Epithelial cell of prostate (primary cell): ENCODE measurements at places on chromosomes 12 and 14.
A peak's percentile ranks its signal among the peaks of the same experiment; 100 is the strongest.

- no peak for DNase-seq
These were observed at the start of gene CACNB3 for GRCh38 chr12:48817873-48818830. Gene CACNB3 (plus strand): TSS chr12:48818496. CDS start chr12:48818930, 434 bp downstream.

DNA sequence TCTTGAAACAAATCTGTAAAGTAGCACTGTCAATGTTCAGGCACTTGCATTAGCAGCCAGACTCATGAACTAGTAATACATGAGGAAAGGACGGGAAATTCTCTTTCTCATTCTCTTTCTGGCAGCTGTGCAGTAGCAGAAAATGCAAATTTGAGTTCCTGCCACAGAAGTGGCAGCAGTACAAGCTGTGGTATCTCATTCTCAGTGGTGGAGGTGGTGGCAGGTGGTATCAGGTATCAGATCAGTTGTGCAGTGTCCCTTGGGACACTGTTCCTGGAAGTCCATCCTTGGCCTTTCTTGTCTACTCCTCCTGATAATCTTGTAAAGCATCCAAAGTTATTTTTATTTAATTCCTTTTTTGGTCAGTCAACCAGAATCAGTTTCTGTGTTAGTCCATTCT is 103.0 kb downstream of the C12orf42 start:
- no peak for DNase-seq

GRCh38 chr12:121325922-121326396 is 26.3 kb downstream of the ANAPC5 start:
- DNase-seq = no peak

DNA sequence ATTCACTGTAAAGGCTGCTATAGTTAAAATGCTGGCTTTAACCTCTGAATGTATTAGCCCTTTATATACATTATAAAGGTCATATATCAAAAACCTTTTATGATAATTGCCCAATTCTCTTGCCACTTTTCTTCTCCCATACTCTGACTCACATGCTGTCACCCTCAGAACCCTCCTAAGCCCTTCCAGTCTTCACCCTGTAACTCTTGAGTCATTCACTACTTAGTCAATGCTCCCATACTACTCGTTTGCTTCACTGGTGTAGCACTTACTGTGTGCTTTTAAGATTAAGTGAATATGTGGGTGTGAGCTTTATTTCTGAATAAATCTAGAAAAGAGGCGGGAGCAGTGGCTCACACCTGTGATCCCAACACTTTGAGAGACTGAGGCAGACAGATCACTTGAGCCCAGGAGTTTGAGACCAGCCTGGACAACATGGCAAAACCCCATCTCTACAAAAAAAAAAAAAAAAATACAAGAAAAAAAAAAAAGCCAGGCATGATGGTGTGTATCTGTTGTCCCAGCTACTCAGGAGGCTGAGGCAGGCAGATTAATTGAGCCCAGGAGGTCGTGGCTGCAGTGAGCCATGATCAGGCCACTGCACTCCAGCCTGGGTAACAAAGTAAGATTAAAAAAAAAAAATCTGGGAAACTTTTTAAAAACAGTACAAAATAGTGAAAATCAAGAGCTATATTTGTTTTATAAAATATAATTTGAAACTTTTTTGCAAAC is 37.6 kb downstream of the SPATA7 start:
- DNase-seq = peak; percentile 74

DNA sequence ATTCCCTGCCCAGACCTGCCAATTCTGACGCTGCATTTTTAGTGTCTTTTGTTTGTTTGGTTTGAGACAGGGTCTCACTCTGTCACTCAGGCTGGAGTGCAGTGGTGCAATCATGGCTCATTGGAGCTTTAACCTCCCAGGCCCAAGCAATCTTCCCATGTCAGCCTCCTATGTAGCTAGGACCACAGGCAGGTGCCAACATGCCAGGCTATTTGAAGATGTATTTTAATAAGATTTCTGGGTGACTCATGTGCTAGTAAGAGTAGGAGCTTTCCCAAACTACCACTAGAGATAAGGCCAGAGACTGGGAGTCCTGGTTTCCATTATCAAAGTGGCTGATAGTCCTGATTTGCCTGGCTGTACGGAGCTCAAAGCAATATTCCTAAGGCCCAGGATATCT is 693.3 kb downstream of the MED13L start:
- peak; percentile 52 for DNase-seq

DNA sequence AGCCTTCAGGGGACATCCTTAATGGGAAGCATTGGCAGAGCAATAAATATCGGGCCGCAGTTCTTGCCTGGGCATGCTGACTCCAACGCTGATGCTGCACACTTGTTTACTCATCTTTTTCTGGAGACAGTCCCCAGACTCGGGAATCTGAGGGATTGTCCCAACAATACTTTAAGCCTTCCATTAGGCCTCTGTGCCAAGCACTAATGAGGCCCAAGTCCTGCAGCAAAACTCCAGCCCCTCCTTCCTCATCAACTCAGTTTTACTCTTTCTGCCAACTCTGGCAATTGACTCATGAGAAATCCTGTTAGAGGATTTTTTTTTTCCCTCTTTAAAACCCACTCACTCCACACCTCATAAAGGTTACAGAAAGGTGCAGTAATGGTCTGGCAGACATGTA is 233.4 kb upstream of the PELI2 start:
- DNase-seq = peak; percentile 10

DNA sequence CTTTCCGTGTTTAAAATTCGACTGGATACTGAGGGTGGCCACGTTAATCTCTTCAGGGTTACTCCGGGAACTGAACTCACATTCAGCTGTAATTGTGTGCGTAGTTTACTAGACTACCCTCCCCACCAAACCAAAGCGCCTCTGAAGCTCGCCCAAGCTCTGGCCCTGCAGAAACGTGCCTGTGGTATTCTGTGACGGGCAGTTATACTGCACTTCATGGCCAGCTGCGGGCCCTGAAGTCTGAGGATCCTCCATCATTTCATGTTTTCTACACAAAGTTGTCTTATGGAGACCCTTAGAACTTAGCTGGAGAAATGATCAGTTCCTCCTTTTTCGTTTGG is 688 bp downstream of the ZNF26 start:
- no peak for DNase-seq

GRCh38 chr14:58944968-58945356 is 243.5 kb upstream of the DAAM1 start:
- DNase-seq = no peak

DNA sequence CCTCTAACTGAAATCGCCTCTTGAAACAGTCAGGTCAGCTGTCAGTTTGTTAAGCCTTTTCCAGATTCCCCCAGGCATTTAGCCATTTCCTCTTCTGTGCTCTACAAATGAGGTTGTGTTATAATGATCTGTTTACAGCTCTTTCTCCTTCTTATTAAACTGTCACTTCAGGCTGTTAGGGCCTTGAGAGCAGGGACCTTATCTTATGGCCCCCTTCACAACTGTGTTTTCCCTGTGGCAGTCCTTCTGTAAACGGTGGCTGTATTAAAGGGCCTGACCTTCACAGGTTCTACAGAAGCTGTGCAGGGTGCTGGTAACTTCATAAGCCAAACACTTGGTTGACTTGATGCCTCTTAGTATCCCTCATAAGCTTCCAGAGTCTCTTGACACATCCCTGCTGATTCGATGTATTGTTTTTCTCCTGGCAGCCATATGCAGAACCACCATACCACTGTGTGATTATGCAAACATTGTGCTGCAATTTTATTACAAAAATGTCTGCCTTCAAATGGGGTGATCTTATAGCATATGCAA is 104.7 kb downstream of the PLEKHA5 start:
- DNase-seq = no peak
